Kidney glomerular epithelial cell (primary cell): ENCODE measurements at places on chromosomes 1 and 21.
A peak's percentile ranks its signal among the peaks of the same experiment; 100 is the strongest.

GRCh38 chr1:155186067-155186793 is 12.6 kb downstream of the TRIM46 start:
- no peak for DNase-seq

DNA sequence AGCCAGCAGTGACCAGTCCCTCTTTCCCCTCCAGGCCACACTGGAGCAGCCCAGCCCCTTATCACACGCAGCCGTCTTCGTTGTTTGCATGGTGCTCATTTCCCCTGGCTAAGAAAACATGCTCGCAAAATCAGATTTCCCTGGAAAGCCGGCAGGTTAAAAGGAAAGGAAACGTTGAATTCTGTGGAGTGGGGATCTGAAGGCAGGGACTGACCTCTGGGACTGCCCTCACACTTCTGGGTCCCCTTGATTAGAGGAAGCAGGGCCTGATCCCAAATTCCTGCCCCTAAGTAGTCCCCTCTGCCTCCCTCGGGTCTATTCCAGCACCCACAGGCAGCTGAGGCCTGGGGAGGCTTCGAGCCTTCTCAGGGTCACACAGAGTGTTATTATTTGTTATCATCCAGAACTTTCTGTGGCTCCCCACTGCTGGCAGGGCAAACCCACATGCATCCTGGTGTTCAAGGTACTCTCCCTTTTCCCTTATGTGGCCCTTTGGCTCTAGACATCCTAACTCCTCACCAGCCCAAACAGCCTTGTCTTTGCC is 125.2 kb upstream of the ZBTB40 start:
- no peak for DNase-seq

DNA sequence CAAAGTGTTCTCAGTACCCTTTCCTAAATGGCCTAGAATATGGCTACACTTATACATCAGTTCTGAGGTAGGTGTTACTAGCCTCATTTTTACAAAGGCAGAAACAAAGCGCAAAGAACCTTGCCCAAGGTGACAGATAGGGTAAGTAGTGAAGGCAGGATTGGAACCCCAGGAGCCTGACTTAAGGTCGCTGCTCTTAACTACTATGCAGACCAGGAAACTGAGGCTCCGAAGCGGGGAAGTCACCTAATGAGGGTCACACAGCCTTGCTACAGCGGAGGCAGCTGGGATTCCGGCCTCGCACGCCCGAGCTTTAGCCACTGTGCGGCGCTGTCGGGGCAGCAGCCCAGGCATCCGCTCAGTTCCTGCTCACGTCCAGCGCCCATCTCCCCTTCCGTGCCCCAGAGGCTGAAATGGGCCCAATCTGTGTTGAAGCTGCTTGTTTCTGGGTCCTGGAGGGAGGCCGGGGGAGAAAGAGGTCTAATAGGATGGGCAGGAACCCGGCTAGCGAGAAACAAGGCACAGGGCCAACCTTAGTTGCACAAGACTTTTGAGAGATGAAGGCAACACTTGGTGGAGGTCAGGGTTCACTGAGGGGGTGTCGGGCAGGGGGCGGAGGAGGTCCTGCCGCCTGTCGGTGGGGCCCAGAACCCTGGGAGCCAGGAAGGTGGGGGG is 1.4 kb upstream of the FOXD2 start:
- peak; percentile 72 for DNase-seq

DNA sequence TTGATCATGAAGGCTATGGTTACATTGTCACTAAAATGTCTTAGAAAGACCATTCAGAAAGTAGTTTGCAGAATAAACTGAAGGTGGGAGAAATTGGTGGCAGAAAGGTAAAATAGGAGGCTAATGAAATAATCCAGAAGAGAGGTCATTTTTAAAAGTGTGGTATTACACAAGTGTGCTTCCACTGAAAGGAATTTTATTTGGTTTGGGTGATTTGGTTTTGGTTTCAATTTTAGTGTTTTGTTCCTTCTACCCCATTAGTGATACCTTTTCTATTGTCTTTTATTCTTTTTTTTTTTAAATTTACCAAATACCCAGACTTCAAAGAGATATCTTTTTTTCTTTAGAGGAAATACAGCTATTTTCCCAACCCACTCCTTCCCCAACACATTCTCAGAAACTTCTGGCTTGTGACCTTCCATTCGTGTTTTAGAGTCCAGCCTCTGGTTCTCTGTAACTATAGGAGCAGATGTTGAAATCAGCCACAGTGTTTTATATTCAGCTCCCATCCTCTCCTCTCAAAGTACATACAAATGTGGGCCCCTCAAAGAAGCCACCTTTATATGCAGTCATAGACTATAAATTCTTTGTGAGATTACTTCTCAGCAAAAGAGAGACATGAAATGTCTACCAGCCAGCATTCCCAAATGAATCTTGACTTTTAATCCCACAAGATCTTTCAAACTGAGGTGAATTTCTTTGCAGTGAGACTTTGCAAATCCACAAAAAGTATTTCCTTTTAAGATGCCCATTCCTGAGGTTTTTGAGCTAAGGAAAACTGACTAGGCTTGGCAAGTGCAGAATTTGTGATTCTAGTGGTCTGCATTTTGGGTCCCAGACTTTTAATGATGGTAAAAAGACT is 42.0 kb upstream of the PALMD start:
- no peak for DNase-seq

GRCh38 chr1:172742599-172743500 is 83.9 kb downstream of the FASLG start:
- DNase-seq: peak; percentile 20

- no peak for DNase-seq
Observed at GRCh38 chr1:202967684-202968281, 726 bp upstream of the CYB5R1 start.

DNA sequence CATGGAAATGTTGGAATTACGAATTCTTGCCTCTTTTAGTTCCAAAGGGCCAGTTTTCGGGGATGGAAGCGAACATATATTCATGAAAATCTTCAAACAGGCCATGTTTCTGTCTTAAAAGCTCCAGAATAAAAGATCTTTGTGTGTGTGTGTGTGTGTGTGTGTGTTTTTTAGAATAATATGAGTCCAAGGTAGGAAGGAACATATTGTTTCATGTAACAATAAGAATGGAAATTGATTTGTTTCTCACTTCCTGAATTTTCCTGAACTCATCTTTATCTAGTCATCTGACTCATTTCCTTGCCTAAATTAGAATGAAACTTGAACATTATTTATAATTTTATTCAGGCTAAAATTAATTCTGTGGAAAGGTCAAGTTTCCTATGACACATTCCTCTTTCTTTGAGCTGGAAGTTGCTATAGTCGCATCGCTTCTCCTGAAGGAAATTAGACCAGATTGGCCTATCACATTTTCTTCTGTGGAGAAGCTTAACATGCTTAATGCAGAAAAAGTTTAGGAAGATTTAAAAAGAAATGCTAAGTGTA is 805.1 kb upstream of the ADAMTS5 start:
- no peak for DNase-seq

DNA sequence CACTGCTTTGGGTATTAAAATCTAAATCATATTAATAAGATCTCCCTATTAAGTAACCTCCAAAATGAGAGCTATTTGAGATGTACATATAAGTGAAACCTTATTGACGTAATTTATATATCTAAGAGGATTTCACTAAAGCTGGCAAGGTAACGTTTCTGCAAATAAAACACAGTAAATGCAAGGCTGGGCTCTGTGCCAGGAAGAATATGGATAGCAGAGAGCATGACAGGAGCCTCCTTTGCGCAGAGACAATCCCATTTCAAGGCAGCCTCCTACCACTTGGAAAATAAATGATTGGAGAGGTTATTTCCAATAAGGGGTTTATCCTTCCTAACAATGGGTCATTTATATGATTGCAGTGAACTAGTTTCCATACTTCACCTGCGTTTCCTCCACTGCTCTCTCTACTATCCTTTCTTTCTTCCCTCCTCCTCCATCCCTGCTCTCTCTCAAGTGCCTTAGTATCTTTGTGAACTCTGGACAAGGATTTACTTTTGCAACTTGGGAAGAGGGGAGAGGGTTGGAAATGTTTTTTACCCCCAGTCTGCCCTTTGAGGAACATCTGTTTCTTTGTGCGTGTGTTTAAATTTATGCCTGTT is 3.0 kb upstream of the NFIA start:
- no peak for DNase-seq

- peak; percentile 49 for DNase-seq
Observed at GRCh38 chr21:25735646-25736597, 1.1 kb downstream of the GABPA start.

DNA sequence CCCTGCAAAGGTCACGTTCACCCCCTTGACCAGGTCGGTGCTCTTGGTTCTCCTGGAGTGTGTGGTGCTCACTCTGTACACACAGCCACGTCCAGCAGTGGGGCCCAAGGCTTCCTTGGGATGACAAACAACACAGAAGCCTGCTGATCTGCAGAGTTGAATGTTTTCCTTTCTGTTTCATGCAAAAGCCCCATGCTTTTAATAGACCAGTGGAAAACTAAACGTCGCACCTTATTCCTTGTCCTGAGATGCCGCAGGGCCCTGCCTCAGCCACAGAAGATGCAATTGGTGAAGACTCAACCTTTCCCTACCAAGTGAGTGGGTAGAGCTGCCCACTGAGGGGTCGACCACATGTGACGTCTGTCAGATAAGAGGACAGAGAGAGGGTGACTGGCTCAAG is 5.8 kb upstream of the PDPN start:
- DNase-seq: no peak
